Stimulated activated CD4-positive, alpha-beta T cell treated with anti-CD3 and anti-CD28 coated beads, TNF-alpha, amount 100 ng/mL, for 4 hours (primary cell): ENCODE measurements at places on chromosomes 6 and 20.

DNA sequence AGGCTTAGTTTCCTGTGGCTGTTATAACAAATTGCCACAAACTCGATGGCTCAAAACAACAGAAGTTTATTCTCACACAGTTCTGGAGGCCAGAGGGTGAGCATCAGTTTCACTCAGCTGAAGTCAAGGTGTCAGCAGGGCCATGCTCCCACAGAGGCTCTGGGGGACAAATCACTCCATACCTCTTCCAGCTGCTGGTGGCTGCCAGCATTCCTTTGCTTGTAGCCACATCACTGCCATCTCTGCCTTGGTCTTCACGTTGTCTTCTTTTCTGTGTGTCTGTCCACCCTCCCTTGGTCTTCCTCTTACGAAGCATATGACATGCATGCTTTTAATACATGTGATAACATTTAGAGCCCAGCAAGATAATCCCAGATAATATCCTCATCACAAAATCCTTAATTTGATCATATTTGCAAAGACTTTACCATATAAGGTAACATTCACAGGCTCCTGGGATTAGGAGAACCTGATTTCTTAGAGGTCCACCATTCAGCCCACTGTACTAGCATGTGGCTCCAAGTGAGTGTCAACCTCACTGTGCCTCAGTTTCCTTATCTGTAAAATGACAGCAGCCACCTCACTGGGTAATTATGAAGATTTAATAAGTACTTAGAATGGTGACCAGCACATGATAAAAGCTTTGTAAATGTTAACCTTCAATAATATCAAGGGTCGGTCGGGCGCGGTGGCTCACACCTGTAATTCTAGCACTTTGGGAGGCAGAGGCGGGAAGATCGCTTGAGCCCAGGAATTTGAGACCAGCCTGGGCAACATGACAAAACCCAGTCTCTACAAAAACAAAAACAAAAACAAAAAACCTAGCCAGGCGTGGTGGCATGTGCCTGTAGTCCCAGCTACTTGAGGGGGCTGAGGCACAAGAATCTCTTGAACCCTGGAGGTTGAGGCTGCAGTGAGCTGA lies 14.7 kb upstream of the PTGIS start:
- no peak for DNase-seq

DNA sequence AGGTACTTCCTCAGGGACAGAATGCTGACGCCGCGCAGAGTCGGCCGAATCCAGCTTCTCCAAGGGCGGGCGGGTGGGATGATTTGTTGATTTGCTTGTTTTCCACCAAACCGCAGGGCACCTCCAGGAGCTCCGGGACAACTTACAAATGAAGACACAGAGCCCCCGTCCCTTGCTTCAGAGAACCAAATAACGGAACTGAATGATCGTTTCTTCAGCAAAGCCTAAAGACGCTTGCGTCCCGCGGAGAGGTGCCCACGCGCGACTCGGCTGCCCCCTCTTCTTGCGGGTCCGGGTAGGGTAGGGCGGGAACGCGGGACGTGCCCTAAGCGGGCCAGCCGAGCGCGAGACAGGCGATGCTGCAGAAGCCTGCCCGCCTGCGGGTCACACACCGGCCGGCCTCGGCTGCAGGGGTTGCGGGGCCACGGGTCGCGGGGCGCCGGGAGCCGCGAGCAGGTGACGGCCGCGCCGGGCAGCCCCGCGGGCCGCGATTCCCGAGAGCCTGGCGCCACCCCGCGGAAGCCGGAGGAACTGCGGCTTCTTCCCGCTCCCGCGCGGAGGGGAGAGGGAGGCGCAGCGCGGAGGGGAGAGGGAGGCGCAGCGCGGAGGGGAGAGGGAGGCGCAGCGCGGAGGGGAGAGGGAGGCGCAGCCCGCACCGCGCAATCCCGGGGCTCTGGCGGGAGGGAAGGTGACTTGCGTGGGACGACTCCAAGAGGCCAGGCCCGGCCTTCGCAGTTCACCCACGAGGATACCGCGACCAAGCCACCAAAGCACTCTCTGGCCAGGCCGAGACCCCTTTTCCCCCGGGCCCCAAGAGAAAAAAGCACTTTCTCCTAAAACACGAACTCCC lies 7.7 kb upstream of the FOXF2 start:
- DNase-seq: peak; percentile 34

- no peak for DNase-seq
These were observed 25.5 kb upstream of the SSTR4 start for GRCh38 chr20:23009636-23010035.

- no peak for DNase-seq
These were observed 63.9 kb downstream of the PTPN1 start for GRCh38 chr20:50574108-50574507.
